ENCODE measurements at places on chromosomes 5 and 9. TPM values are rescaled to one million over a fixed set of nuclear protein-coding genes. Genes with fewer than 3 reads are reported as not detected.

Gene MCIDAS
- not detected for total RNA-seq

DNA sequence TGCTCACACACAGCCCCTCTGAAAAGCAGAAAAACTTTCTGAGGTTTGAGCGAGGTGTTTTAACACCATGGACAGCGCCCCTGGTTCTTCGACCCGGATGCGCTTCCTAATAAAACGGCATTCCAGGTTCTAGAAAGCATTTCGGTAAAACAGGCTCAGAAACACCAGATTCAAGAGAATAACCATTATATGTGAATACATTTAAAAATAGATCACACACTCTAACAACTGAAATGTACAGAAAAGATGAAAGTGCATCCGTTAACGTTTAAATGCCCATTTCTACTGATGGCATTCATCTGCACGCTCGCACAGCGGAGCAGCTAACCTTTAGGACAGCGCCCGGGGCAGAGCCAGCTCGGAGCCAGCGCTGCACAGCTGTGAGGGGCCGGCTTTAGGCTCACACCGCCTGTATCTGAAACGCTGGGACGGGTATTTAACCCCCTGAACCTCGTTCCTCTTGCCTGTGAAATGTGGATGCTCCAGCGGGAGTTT is 26.3 kb upstream of the TENT4A start:
- no peak for DNase-seq

- no peak for DNase-seq
Measured at GRCh38 chr9:121557581-121558447, 58.2 kb upstream of the GGTA1 start.

DNA sequence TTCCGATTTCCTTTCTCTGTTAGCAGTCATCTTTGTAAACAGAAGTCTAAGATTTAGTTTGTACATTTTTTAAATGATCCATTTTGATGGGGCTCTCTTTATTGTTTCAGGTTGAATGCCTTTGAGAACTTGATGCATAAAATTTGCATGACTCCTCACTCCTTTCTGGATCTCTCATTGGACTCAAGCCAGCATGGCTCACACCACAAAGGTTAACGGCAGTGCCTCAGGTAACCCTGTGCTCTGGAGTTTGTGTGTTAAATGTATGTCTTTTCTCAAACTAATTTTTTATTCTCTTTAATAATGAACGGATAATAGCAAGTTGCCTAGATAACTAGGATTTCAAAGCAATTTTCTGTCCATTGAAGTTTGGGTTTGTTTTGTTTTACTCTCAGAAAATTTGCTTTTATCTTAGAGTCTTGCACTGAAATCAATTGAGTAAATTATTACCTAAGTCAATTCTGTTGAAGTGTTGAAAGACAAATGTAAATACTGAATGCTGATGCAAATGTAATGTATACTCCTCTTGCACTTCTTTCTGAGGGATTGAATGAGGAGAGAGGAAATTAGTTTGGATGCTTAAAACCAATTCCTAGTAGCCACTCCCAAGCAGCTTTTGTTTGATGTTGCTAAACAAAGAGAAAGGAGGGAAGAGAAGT is 164.6 kb upstream of the DMRT1 start:
- DNase-seq, result no peak

GRCh38 chr5:16260000-16260399 is 80.4 kb upstream of the MARCHF11 start:
- DNase-seq, result no peak

GRCh38 chr5:108801776-108802175 is 54.1 kb downstream of the FER start:
- DNase-seq, result no peak

Gene LYRM7
- 7.7 TPM for total RNA-seq

- DNase-seq, result no peak
Measured at GRCh38 chr5:95770830-95771708, 39.9 kb downstream of the RHOBTB3 start.

Gene IL3
- total RNA-seq, result not detected

DNA sequence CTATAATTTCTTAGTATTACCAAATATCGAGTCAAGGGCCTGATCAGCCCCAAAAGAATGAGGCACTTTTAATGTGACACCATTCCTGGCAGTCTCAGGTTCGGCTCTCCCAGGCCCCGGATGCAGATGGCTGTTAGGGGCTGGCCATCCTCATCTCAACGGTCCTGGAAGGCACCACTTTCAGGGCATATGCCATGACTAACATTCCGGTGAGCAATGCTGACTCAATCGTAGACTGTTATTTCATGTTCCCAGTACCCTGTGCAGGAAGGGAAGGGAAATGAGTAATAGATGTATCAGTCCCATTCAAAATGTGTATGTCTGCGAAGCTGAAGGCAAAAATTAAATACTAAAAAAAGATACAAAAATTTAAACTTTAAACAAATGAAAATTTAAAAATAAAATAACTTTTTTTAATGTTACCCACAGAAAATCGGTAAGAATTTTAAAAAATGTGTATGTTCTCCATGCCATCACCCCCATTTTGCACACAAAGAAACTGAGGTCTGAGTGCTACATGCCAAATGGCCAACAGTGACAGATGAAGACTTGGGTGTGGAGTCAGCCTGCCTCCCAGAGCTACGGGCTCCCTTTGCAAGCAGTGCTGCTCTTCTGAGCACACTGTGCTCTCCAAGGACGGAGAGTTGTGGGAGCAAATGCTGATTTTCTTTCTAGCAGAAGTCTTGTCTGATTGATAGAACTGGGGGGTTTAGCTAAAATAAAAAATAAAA is 79.0 kb downstream of the GLDC start:
- no peak for DNase-seq

Gene DEPDC1B
- total RNA-seq, result 0.35 TPM

DNA sequence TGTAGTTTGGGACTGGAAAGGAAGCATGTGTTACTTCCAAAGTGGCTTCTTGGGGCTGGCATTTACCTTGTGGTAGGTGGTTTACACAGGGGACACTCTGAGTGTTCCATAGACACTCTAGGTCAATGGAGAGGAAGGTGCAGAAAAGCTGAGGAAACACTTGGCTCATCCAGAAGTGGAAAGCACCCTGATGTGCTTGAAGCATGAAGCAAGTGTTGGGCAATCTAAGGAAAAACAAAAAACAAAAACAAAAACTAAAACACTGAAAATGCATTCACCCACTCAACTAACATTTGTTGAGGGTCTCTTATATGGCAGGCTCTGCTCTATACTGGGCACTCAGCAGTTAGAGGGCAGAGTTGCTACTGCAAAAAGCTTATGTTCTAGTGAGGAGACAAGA is 2.9 kb upstream of the ERAP2 start:
- DNase-seq, result no peak

Gene TMEM250
- total RNA-seq, result 30.2 TPM

Gene FBP2
- not detected for total RNA-seq

DNA sequence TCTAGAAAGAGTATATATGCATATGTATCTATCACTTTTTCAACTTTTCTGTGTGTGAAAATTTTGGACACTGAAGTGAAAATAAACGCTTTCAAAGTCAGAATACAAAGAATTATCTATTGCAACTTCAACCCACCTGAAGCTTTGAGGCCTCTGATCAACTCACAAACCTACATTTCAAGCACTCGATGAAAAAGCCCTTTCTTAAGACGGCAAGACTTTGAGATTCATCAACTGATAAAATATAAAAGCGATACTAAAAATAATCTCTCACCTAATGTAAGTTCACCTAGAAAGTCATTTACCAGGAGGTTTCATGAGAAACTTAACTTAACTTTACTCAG is 1.2 kb downstream of the GOLPH3 start:
- DNase-seq, result no peak

Gene ADRA1B
- total RNA-seq, result 6.6 TPM

Gene TLX3
- total RNA-seq, result not detected

GRCh38 chr9:100219347-100219746 is 120.3 kb downstream of the INVS start:
- DNase-seq, result no peak

Gene SHISAL2B
- total RNA-seq, result not detected

Gene SEC16A
- total RNA-seq, result 71.8 TPM

Gene GDA
- total RNA-seq, result 0.32 TPM

- DNase-seq, result no peak
Measured at GRCh38 chr9:129630967-129631673, 5.2 kb downstream of the NTMT1 start.

Gene PLPP6
- total RNA-seq, result 5.5 TPM

- no peak for DNase-seq
Measured at GRCh38 chr5:36655161-36655560, 48.8 kb downstream of the SLC1A3 start.

GRCh38 chr5:95858023-95858461 is 35.5 kb upstream of the GLRX start:
- no peak for DNase-seq

GRCh38 chr9:5553211-5553610 is 42.9 kb downstream of the PDCD1LG2 start:
- DNase-seq, result no peak

DNA sequence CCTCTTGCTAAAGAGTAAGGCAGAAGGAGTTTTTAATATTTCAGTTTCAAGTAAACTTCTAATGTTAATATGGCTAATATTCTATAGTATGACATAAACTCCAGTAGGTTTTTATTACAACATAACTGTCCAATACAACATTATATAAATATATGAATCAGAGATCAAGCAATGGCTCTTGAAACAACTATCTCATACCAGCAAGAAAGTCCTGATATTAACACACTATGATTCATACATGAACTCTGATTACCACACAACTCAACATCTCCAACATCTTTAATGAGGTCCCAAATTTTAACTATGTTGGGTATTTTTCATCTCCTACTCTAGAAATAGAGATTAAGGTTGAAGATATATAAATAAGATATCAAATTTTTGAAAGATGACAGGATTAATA is 878.3 kb downstream of the TLE1 start:
- no peak for DNase-seq

Gene RASGEF1C
- total RNA-seq, result not detected

Gene FLT4
- total RNA-seq, result 26.8 TPM

DNA sequence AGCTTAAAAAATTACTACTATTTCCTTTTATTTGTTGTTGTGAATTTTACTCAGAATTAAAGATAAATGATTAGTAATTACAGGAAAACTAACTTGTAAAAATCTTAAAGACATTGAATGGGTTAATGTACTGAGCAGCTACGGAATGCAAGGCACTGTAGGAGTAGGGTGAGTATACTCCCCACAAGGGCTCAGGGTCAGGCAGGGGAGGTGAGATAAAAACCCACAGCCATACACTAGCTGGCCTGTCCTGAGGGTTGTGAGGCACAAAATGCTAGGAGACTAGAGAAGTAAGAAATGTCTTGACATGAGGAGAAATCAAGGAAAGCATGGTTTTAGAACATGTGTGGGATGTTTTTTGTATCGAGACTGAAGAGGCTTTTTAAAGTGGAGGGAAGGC is 13.4 kb downstream of the ZBED3 start:
- DNase-seq, result no peak

DNA sequence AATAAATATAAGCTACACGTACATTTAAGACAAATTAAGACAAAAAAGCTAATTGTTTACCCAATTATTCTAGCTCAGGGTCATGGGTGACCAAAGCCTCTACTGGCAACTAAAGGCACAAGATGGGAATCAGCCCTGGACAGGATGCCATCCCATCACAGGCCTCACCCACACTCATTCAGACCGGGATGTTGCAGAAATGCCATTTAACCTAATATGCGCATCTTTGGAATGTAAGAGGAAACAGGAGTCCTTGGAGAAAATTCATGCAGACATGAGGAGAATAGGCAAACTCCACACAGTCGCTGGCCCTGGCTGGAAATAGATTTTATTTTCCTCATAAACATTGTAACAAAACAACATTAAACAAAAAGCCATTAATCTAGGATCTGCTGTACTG is 2003.8 kb upstream of the CDH9 start:
- no peak for DNase-seq

Gene SIT1
- 1.3 TPM for total RNA-seq

Gene OR2K2
- total RNA-seq, result not detected

DNA sequence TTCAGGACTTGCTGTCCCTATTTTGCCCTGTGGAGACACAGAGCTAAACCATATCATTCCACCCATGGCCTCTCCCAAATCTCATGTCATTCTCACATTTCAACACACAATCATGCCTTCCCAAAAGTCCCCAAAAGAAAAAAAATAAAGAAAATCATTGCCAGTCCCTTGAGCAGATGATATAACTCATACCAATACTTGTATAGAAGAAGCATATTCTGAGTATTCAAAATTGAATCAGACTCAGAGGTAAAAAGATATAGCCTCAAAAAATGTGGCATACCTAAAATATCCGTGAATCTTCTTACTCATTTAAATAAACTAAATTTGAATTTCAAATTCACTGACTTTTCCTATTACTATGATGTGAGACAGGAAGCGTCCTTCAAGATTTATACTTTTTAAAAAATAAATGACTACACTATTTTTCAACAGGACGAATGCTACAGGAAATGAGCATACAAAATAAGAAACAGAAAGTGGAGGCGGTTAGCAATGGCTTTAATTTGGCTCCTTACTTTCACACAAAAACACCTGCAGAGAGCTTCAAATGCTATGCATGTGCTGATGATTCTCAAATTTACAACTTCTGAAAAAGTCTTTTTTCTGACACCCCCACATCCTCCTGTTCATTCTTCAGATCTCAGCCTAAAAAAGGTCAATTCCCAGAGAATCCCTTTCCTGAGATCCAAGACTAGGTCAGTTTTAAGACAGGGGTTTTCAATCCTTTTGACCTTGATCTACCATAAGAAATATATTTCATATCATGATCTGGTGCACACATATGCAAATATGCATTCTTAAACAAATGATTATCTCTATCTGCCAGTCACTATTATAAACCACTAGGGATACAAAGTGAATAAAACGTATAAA is 39.6 kb upstream of the DMXL1 start:
- DNase-seq, result no peak

DNA sequence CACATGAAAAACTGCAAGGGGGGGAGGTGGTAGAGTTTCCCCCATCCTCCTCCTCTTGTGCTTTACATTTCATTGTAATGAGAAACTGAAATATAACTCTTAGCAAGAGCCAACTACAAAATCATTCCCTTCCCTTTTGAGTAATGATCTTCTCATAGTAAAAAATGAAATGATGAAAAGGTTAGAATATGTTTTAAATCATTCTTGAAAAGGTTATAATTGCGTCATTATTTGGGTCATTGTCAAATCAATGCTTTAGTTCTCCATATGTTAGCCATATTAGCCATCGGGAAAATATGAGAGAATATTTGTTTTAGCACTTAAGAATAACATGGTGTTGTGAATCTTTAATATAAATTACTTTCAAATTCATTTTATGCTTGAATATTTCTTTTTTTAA is 1185.0 kb upstream of the CDH18 start:
- no peak for DNase-seq

DNA sequence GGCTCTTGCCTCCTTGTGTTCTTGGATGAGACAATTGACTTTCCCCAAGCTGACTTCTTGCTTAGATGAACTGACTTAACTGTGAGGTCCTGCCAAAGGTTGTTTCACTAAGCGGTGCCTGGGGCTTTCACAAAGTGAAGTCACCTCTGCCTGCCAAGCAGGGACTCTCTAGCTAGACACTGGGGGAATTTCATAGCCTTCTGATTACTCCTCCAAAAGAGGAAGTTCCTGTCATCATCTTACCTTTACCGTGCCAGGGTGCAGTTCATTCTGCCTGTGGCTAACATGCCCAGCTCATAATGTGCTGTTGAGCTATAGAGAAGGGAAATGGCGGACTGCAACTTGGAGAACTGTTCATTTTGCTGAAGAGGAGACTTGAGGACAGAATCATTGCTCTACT is 472.0 kb upstream of the WWC1 start:
- no peak for DNase-seq
